Astrocyte of the spinal cord (primary cell): ENCODE measurements at places on chromosomes 11 and 22.

GRCh38 chr11:20739577-20739976 lies 70.2 kb downstream of the NELL1 start:
- no peak for DNase-seq

DNA sequence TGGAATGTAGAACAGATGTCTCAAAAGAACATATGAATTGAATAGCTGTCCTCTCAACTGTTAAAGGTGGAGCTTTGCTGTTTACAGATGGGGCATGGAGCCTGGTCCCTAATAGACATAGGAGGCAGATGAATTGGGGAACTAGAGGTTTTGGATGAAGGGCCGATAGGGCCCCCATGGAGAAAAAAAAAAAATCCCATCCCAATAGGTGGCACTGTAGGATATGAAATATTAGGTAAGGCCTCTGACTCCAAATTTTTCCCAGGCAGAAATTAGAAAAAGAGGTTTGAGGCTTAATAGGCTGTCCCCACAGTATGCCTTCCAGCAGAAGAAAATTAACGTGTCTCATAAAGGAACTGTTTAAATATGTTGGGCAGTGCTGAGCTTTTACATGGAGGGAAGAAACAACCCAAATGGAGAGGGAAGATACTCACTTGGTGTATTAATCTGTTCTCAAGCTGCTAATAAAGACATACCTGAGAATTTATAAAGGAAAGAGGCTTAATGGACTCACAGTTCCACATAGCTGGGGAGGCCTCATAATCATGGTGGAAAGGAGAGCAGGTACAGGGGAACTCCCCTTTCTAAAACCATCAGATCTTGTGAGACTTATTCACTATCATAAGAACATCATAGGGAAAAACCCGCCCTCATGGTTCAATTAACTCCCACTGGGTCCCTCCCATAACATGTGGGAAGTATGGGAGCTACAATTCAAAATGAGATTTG lies 30.1 kb upstream of the TMEM45B start:
- DNase-seq = no peak

GRCh38 chr22:45864959-45865476 lies 111.9 kb downstream of the WNT7B start:
- no peak for DNase-seq

DNA sequence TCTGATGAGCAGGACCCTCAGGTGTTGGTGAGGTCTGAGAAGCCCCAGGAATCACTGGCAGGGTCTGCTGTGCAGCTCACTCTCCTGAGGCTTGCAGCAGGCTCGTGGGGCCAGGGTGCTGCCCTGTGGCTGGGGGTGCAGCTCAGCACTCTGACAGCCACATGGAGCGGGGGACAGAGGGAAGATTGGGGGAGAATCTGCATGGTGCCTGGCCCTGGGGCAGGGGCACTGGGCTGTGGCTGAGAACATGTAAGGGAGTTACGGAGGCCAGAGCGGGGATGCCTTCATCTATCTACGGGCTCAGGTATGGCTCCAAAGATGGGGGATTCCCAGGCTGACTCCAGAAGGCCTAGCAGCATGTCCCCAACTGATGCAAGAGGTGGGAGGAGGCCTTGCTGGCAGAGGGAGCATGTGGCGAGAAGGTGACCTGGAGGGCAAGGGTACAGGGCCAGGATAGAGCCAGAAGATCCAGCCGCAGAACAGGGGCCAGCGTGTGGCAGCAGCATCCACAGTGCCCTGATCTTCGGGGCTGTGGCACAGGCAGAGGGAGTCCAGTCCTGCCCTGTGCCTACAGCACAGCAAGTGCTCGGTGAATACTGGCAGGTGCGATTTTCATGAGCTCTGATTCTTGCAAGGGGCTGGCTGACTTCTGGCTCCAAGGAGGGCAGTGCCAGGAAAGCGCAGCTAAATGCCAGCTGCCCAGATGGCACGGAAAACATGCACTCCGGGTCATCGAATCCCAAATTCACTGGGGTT lies 184.7 kb downstream of the CTTN start:
- no peak for DNase-seq

DNA sequence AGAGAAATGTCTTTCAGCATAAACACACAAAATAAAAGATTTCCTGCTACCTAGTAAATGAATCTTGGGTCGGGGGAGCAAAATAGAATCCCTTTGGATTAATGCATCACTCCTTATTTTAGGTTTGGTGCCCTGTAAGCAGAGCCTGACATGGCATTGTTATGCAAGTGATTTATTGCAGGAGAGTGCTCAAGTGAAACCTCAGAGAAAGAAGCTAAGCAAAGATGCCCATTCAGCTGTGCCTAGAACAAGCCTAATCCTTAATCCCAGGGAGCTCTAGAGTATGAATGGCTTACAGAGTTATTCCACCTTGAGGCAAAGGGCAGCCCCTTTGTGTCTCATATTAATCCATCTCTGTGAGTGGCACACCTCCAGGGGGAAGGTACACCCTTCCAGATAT lies 21.1 kb downstream of the C11orf87 start:
- no peak for DNase-seq

- no peak for DNase-seq
Observed at GRCh38 chr11:14388352-14388751, 29.4 kb upstream of the RRAS2 start.

- no peak for DNase-seq
Observed at GRCh38 chr11:45182902-45183301, 36.5 kb downstream of the PRDM11 start.

DNA sequence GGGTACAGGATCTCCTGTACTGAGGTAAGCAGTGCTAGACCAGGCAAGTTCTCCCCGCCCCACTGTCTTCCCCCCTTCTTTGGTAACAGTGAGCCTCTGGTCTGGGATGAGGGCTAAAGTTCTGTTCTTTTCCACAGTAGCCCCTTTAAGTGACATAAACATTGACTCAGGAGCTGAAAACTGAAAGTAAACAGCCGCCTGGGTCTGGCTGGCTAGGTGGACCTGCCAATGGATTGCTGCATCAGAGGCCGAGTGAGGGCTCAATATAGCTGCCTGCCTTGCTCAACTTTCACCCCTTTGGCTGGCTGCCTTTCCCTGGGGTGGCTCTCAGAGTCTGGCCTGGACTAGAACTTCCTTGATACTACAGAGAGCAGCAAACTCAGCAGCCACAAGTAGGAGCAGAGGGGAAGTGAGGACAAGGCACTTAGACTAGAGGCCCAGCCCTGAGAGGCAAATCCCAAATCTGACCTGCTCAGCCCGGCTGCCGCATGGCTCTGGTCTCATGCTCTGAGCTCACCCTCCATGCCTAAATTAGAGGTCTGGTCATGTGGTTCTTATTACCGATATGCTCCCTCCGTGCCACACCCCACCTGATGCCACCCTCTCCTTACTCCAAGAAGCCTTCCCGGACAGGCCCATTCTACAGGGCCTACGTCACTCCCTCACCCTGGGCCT lies 9.6 kb upstream of the UCP3 start:
- peak; percentile 71 for DNase-seq

DNA sequence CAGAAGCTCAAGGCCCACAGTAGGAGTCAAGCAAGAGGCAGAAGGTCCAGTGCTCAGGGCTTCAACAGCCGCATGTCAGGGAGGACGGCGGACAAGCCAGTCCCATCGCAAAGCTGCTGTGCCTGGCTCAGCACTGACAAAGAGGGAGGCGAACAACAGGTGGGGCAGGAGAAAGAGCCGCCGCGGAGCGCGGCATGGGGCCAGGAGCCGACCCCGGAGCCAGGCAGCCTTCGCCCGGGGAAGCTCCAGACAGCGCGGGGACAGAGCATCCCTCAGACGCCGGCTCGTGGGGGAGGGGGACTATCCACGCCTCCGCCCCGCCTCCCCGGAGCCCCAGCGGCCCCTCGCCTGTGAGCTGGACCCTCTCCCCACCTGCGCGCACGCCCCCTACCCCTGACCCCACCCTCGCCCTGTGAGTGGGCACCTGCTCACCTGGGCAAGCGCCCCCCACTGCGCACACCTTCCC lies 369 bp downstream of the DHCR7 start:
- DNase-seq = peak; percentile 6

GRCh38 chr22:24333301-24333700 lies 62.7 kb downstream of the SPECC1L start:
- DNase-seq = peak; percentile 81

- no peak for DNase-seq
Observed at GRCh38 chr11:68454767-68455166, 5.8 kb upstream of the PPP6R3 start.

DNA sequence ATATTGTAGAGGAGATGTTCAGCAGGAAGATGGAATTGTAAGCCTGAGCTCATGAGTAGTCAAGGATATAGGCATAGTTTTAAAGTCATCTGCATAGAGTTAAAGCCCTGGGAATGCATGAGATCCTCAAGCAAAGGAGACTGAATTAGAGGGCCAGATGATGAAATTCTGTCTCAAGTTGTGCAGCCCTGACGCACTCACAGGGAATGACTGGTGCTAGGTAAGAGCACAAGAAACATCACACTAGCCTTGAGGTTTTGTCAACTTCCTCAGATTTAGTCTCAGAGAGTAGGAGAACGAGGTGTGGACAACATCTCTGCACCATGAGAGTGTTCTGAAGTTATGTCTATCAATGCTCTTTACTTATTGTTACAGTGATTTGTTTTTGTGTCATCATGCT lies 5.8 kb downstream of the RAB38 start:
- DNase-seq = no peak

GRCh38 chr11:33366918-33367317 lies 109.7 kb downstream of the HIPK3 start:
- no peak for DNase-seq

DNA sequence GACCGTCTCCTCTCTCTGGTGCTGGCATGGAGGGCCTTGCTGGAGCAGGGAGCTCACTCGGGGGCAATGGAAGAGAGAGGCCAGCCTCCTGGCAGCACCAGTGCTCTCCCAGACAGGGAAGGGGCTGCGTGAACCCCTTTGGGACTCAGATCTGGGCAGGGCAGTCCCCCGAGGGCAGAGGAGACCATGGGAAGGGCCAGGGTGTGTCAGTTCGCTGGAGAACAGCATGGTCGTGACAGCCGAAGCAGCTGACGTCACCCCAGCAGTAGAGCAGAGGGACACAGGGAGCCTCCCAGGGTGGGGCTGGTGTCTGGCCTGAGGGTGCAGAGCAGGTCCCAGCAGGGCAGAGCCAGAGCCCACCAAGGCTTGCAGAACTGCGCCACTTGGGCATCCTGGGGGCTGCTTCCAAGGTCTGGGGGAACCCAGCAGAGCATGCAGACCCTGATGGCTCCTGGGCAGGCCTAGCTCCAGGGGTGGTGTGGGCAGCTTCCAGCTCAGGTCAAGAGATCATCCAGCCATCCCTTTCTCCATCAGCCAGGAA lies 71.0 kb upstream of the KCNQ1OT1 start:
- DNase-seq = no peak

DNA sequence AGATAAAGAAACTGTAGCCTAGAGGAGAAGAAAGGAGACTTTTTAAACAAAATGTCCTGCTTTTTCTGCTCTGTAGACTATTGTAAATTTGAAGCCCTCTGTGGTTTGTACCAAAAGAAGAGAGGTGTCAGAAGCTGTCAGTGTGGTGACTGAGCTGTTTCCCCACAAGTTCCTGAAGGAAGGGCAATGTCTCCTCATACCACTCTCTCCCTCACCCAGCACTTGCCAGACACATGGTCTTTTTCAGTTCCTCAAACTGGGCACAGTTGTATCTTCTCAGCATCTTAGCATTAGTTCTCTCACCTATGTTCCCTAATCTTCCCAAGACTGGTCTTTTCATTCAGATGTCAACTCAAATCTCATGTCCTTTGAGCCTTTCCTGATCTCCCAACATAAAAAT lies 4.3 kb downstream of the BCO2 start:
- DNase-seq = no peak

- DNase-seq = no peak
Observed at GRCh38 chr11:118128310-118128709, 24.3 kb downstream of the SCN4B start.

- DNase-seq = no peak
Observed at GRCh38 chr22:36763576-36763975, 12.3 kb downstream of the IFT27 start.

- DNase-seq = peak; percentile 15
Observed at GRCh38 chr22:17876306-17876831, 102.1 kb upstream of the BID start.

- no peak for DNase-seq
Observed at GRCh38 chr11:60457576-60457975, 1.9 kb downstream of the MS4A1 start.

DNA sequence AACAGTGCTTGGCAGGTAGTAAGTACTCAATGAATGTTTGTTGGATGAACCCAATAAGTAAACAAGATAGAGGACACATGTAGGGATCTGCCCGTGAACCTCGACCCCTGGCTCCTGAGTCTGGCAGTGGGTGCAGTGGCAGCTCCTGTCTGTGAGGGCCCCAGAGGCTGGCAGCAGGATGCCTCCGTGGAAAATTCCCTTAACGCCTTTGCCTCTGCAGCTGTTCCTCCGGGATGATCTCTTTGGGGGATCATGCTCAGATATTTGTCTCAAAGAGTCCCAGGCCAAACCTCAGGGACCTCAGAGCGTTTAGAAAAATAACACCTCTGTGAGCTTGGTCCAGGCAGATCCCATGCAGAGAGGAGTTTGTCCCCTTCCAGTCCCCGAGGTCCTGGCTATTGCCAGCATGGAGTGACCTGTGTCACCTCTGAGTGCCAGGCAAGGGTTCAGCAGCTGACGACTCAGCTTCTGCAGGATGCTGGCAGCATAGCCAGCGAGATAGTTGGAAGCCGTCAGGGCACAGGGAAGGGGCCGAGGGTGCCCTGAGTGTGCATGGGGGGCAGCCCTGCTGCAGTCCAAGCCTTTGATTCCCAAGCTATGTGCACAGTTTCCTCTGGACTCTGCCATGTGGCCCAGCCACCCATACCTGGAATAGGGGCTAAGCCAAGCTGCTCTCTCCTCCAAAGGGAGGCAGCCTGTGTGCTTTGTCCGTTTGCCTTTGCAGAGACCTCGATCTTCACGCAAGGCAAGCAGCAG lies 613 bp upstream of the MCHR1 start:
- DNase-seq = no peak

DNA sequence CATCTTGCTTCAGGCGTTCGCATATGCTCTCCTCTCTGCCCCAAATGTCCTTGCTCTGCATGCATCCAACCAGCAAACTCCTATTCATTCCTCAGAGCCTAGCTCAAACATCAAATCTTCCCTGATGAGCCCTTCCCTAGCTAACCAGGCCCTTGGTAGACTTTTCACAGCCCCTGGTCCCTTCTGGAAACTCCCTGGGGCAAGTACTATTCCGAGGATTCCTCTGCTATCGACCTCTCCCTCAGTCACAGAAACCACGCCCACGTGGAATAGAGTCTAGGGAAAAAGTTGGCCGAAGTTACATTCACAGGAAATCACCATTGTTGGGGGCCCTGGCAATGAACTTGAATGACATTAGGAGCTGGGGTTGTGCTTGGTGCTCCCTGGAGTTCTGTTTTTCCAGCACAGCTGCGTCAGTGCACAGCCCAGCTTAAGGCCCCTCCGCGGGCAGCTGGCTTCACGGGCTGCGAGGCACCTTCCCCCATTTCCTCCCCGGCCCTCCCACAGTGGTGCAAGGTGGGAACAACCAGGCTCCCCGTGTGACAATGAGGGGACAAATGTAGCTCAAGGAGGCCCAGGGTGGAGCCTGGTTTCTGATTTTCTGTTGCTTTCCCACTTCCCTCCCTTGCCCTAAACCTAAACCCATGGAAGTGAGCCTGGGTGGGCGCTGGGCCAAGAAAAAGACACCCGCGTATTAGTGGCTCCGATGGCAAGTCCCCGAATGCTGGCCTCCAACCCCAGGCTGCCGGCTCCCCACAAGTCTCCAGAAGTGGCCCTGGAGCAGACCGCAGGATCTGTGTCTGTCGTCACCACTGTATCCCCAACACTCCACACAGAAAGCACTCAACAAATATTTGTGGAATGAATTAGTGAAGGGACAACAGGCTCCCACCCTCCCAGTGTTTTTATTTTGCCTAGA lies 4.3 kb upstream of the ATP5MGL start:
- DNase-seq = peak; percentile 23
